ENCODE measurements at places on chromosomes 1 and 21. TPM values are rescaled to one million over a fixed set of nuclear protein-coding genes. Genes with fewer than 3 reads are reported as not detected.

GRCh38 chr1:214341459-214341858, 60.5 kb downstream of the SMYD2 start:
- no peak for ATAC-seq

GRCh38 chr1:241308011-241308410, 49.0 kb downstream of the RGS7 start:
- no peak for ATAC-seq

- no peak for ATAC-seq
Measured at GRCh38 chr1:223353939-223354338, 10.0 kb downstream of the SUSD4 start.

DNA sequence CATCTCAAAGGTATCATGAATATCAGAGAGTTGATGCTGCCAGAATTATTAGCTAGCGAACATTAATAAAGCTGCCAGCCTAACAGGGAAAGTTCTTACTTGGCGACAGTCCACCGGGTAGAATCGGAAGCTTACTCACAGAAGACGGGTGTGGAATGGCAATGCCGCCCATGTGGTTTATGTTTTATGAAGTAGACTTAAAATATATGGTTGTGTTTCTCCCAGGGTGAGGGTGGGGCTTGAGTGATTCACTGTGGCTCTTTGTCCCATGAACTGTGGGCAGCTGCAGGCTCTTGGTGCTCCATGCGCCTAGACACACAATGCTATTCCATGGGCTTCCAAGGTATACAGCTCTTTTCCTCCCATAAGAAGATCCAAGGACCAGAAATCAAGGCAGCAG, 162.7 kb downstream of the PIGK start:
- no peak for ATAC-seq

DNA sequence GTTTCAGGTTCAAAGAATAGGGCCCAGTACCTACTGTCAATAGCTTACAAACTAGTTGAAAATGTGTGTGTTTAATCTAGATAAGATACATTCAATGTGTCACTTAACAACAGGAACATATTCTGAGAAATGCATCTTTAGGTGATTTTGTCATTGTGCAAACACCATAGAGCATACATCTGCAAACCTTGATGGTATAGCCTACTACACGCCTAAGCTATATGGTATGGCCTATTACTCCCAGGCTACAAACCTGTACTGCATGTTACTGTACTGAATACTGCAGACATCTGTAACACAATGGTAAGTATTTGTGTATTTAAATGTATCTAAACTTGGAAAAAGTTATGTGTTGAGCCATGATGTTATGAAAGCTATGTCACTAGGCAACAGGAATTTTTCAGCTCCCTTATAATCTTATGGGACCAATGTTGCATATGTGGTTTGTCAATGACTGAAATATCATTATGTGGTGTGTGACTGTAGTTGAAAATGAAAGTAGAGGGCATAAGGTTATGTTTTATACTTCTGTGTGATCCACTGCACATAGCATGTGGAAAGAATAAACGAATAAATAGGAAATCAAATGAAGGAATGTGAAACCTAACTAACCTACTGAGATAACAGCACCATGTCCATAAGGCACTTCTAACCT, 129.0 kb upstream of the CAMK1G start:
- no peak for ATAC-seq

GRCh38 chr1:12279728-12280464, 50.1 kb downstream of the VPS13D start:
- no peak for ATAC-seq

- no peak for ATAC-seq
Measured at GRCh38 chr1:198173832-198174231, 17.0 kb downstream of the NEK7 start.

DNA sequence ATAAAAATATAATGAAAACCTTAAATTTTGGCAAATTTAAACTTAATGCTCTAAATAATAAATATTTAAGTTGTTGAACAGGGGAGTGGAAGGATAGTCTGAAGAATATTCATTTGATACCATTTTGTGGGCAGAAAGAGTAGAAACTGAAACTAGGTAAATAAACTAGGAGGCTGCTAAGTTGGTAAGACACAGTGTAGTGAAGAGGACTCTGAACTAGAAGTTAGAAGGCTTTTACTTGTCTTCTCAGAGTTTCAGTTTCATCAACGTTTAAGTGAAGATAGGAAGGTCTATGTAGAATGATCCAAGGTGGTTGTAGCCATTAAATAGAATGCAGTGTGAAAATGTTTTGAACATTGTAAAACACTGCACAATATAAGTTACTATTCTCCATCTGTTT, 516.9 kb downstream of the AMY1C start:
- ATAC-seq = no peak

The FCAMR gene
- total RNA-seq = not detected

The AMY1B gene
- total RNA-seq = not detected

The FAM72C gene
- total RNA-seq = 0.47 TPM

The PRAMEF11 gene
- not detected for total RNA-seq

The SAMD13 gene
- 0.67 TPM for total RNA-seq

The OR2T2 gene
- total RNA-seq = not detected

The NPPB gene
- total RNA-seq = not detected
